Left cardiac atrium (tissue), 4 donors: ENCODE measurements at places on chromosomes 2 and 18. TPM values are rescaled to one million over a fixed set of nuclear protein-coding genes. Genes with fewer than 3 reads are reported as not detected.
A peak's percentile ranks its signal among the peaks of the same experiment; 100 is the strongest.

- no peak for DNase-seq
These were observed 44.5 kb downstream of the KCNF1 start for GRCh38 chr2:10956006-10956790.

DNA sequence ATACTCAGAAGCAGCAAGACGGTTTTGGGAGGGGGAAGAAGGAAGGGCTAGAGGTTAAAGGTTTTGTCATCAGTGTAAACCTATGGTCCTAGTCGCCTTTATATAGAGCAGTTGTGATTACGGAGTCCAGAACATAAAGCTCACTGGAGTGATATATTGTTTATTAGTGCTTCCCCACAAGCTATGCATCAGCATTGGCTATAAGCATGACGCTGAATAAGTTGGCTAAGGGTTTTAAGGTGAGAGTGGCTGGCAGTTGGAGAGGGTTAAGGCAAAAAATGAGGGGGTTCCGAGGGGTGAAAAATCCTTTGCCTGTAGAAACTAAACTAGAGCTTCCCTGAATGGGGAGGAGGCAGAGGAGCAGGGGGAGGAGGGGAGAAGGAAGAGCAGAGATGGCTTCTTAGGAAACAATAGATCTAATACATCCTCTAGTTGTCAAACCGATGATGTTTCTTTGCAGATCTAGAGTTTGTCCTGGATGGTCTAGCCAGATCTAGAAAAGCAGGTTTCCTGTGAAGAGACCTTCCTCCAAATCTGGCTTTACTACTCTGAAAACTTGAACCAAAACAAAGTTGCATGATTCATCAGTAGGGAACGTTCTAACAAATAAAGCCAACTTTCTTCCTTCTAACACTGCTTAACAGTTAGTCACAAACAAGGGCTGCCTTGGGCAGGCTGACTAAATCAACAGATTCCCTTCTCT is 2.5 kb downstream of the KLF7 start:
- DNase-seq: peak; percentile 38

The PPIL3 gene
- 25.9 TPM for total RNA-seq

DNA sequence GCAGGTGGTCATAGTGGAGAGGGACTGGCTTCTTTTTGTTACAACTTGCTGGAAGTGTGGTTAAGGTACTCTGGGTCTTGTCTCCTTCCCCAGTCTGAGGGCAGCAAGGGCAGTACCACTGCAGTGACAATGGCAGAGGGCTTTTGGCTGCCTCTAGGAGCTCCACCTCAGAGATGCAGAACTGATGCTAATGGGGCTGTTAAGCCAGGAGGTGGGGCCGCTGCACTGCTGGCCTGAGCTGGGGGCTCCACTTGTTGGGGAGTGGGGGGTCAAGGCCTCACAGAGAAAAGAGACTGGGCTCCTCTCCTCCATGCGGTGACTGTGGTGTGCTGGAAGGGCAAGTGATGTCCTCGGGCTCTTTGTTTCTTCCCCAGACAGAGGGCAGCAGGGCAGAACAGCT is 135.7 kb downstream of the DSEL start:
- no peak for DNase-seq

GRCh38 chr2:14235667-14236066 is 396.9 kb upstream of the LRATD1 start:
- DNase-seq: no peak

DNA sequence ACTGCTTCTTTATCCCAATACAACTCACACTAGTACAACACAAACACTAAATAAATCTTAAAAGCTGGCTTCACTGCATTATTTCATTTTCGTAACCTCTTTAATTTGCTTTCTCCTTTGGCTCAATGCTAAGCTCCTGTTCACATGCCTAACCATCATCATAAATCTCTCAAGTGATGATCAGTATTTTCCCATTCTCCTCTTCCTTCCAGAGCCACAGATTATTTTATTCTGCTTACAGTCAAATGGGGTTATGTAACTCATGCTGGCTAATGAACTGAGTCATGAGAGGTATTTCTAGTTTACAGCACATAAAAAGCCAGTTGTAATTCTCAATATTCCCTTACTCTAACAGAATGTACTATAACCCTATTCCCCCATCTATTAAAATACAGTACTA is 350.4 kb upstream of the ZC3H15 start:
- no peak for DNase-seq

The TTLL4 gene
- total RNA-seq: 8.0 TPM

The POTEI gene
- not detected for total RNA-seq

- DNase-seq: peak; percentile 39
These were observed 28.6 kb downstream of the TEX44 start for GRCh38 chr2:231621051-231621879.

DNA sequence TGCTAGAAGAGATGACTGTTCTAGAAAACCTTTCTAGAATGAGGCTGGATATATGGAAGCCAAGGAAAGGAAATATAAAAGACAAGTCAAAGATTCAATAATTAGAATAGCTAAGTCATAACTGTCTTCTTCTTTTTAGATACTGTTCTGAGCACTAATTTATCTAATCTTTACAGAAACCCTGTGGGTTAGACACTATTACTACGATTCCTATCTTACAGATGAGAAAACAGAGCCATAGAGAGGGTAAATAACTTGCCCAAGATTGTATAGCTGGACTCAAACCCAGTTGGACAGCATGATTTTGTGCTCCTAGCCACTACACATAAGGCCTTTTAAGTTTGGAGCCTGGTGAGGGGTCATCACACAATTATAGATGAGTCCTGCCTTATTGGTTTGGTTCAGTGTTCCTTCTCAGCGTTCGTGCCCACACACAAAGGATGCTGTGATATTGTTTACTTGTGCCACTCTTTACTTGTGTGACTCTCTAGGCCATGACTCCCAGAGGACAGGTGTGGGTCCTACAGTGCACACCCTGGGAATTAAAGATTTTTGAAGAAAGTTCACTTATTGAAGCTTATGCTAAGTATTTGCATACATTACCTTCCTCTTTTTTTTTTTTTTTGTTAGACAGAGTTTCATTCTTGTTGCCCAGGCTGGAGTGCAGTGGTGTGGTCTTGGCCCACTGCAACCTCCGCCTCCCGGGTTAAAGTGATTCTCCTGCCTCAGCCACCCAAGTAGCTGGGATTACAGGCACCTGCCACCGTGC is 153.7 kb downstream of the PRKCE start:
- DNase-seq: no peak

- DNase-seq: no peak
These were observed 74.1 kb upstream of the SMAD7 start for GRCh38 chr18:49024804-49025421.

DNA sequence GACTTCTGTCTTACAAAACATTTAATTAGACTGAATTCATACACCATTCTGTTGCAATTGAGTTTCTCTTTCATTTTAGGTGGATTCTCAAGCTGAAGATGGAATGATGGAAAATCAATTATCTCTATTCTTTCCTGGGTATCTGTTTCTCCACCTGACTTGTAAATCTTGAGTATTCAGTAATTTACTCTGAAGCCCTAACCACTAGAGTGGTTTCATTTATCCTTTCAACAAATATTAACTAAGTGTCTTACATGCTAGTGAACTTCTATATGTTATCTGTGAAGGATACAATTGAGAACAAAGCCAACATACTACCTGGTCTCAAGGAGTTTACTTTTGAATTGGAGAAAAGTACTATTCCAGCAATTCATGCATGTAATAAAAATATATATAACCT is 94.1 kb upstream of the ZNF804A start:
- DNase-seq: no peak

The GAD1 gene
- not detected for total RNA-seq

DNA sequence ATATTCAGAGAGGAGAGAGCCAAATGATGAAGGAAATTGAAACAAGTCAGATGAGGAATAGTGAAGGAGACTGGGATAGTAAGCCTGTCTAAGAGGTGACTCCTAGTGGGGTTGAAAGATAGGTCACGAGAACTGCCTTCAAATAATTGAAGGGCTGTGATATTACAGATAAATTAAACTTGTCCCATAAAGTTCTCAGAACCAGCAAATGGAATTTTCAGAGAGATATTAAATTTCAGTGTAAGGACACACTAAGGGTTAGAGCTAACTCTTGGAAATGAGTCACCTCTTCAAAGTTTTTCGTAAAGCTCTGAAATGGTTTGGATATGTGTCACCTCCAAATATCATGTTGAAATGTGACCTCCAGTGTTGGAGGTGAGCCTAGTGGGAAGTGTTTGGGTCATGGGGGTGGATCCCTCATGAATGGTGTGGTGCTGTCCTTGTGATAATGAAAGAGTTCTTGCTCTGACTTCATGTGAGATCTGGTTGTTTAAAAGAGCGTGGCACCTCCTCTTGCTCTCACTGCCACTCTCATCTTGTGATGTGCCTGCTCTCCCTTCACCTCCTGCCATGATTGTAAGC is 87.3 kb downstream of the BABAM2 start:
- DNase-seq: no peak

GRCh38 chr2:58925676-58926081 is 684.6 kb upstream of the FANCL start:
- peak; percentile 17 for DNase-seq
